ENCODE measurements at places on chromosomes 13 and 19.

DNA sequence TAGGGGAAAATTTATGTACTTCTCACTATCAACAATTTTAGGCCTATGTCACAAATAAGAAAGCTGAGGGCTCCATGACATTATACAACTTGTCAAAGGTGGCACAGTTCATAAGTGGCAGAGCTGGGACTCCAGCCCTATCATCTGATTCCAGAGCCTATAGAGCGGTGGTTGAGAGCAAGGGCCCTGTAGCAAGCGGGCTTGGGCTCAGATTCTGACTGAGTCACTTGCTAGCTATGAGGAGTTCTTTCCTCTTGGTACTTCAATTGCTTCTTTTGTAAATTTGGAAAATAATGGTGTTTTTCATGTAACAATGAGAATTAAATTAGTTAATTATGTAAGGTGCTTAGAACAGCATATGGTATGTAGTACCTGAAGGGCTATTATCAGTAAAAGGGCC, 28.7 kb upstream of the FAM216B start:
- DNase-seq = peak; percentile 67

DNA sequence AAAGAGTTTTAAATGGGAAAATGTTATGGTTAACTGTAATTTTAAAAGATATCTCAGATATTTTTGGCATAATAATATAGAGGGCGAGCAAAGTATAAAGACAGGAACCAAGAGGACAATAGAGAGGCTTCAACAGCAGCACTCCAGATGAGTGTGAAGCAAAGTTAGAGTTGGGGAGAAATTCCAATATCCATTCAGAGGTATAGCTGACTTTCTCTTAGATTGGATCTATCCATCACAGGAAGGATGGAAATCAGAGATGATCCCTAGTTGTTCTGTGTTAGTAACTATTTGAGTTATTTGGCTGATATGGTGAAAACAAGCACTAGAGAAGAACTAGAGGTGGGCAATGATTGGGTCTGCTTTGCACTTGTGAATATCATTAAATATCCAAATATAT, 786.0 kb upstream of the KLHL1 start:
- no peak for DNase-seq

DNA sequence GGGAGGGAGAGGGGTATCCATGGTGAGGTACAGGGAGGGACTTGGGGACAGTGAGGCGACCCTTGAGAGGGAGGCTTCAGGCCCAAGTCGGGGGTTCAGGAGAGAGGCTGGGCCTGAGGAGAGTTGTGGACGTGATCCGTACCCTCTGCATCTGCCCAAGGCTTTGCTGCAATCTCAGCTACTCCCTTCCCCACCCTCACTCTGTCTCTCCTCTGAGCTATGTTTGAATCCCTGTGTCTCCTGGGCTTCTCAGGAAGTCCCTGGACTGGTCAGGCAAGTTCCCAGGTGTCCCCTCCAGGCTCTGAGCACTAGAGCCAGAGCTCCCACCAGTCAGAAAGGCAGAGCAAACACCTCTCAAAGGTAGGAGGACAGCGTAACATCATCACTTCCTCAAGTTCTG, 1.8 kb downstream of the LIN37 start:
- DNase-seq = no peak

DNA sequence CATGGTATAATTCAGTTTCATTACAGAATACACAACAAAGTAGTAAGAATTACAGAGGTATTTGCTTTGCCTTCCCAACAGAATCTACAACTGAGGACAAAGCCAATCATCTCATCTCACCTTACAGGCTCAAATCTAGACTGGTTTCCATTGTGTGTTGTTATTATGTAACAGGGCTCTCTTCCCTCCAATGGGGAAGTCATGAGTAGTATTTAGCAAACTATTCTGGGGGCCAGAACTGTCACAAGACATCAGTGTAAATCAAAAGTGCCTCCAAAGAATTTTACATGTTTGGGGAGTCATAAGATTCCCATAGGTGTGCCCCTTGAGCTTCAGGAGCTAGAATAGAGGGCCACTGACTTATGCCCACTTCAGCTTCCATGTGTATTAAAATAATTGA, 187.0 kb upstream of the EDNRB start:
- DNase-seq = no peak

DNA sequence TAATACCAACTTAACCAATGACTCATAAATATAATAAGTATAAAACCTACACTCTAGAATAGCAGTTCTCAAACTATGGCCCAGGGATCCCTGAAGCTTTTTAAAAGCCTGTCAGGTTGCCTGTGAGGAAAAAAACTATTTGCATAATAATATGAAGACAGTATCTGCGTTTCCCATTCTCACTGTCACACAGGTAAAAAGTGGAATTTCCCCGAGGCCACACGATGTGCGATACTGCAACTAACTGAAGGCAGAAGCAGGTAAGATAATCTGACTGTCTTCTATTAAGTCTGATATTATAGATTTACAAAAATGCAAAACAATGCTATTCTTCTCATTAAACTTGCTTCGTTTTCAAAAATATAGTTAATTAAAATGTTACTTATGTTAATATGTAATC, 52.5 kb upstream of the EEF1AKMT1 start:
- DNase-seq = no peak

DNA sequence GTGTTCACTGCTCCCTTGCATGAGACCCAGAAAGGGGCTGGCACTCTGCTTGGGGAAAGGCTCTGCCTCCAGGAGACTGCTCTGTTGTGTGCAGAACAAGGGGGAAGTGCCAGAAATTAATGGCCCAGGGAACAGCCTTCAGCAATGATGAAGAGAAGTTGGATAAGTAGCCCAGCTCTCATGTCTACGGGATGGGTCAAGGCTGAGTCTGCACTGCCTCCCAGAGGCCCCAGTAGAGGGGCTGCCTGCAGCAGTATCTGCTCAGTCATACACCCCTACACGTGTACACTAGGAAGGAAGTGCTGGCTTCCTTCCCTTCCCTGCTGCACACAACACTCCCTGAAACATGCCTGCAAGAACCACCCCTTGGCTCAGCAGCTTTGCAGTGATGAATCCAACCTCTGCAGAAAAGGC, 54.6 kb upstream of the URI1 start:
- DNase-seq = no peak

DNA sequence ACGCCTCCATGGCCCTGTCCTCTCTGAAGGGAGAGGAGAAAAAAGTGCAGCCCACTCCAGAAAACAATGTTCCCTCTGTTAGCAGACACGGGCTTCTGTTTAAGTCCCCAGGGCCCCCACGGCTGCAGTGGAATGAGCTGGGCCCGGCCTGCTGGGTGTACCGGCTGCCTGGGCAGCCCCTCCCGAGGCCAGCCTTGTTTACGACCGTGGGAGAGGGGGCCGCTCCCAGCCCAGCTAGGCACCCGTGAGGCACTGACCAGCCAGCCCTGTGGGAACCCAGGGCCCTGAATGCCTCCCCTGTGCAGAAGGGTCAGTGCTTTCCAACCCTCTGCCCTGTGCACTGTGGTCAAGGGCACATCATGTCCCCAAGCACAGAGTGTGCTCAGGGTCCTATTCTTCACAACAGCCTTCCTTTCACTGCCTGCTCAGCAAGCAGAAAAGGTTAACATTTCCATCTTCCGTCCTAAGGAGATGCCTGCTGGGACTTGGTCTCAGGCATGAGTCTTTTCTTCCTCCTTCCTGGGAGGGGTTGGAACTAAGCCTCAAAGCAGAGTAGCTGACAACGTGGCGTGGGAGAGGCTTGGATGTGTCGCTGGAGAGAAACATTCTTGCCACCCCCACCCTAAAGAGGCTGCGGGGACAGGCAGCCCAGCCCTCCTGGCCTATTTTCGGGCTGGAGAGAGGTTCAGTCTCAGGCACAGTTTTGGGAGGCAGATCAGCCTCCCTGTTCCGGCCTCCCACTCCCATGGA, 90.1 kb downstream of the RGCC start:
- DNase-seq = no peak

DNA sequence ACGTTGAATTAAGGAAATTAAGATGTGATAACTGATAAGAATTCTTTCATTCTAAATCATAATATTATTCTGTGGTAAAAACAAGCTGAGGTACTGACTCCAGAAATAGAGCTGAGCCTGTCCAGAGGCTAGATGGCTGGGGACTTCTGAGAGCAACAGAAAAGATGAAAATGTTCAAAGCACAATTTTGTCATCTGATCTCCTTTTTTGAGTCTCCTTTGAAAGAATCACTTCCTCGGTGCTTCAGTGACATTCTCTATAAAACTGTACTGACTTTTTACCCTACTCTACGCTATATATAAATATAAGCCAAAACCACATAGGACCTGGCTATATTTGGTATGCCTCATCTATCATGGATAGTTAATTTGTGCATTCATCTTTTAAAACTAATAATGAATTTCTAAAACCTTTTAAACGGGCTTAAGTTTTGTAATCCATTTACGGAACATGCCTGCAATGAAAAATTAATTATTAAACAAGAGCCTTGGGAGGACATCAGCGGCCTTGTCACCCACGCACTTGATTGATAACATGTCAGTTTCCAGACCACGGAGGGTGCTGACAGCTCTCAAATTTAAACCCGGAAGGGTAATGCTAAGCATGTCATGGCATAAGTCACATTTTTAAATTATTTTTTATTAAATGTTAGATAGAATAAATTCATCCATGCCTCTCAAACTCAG, 235.5 kb downstream of the PCDH9 start:
- no peak for DNase-seq

GRCh38 chr19:28313633-28314032, 899.3 kb downstream of the UQCRFS1 start:
- no peak for DNase-seq

DNA sequence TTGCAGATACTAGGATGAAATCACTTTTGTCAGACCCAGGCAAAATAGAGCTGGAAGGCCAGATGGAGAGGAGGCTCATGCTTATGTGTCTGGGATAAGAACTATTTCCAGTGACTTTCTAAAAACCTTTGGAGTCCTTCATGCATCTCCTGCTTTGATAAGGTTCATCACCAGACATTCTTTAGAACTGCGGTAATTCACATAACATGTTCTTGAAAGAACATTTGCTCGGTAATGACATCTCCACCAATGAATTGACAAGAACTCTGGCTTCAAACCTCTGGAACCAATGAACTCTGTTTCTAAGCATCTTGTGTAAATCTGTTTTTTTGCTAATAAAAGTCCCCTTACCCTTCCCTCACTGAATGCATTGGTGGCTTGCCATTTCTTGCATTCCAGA, 112.0 kb upstream of the KL start:
- DNase-seq = no peak

- no peak for DNase-seq
These were observed 23.5 kb downstream of the CDADC1 start for GRCh38 chr13:49271264-49271663.

DNA sequence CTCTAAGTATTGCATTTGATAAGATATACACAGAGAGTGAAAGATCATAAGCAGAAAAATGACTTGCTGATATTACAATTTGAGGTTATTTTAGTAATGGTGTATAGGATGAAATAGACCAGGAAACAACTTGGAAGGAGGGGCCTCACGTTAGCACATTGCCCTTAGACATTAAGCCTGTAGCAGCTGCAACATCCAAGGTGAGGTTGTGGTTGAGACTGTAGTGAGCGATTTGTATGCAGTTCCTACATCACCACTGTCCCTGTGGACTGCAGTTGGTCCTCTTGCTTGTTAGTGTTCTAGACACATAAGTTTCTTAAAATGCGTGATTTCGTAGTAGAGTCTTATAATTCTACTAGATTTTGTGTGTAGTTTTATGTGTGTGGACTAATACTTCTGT, 311.3 kb downstream of the ATP8A2 start:
- no peak for DNase-seq

DNA sequence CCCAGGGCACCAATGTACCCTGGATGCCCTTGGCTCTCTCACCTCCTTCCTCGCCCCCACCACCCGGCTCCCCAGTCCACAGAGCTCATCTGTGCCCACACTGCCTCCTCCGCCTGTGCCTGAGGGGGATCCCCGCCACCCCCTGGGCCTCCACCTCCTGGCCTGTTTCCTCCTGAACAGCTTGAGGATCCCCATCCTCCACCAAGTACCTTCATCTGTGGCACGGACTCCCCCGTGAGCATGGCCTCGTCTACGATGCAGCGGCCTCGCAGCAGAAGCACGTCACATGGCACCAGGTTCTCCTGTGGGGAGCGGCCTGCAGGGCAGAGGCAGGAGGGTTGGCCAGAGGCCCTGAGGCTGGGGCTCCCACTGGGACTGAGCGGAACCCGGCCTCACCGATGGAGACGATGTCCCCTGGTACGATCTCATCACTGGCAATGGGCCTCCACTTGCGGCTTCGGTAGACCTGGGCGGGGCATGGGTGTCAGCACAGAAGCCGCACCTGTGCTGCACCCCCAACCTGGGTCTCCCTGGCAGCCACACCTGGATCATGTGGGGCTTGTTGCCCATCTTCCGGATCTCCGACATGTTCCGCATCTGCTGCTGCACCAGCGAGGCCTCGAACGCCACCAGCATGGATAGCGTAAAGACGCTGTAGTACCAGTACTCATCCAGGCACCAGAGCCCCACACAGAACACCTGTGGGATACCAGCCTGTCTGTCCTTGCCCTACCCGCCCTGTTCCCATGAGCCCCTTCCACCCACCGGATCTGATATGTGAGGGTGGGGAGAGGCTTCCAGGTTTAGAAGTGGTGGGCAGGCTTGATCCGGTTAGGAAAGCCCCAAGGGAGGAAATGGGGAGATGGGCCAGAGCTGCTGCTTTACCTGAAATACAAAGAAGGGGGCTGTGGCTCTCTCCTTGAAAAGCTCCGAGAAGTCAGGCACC, 6.8 kb downstream of the ATP13A1 start:
- no peak for DNase-seq

DNA sequence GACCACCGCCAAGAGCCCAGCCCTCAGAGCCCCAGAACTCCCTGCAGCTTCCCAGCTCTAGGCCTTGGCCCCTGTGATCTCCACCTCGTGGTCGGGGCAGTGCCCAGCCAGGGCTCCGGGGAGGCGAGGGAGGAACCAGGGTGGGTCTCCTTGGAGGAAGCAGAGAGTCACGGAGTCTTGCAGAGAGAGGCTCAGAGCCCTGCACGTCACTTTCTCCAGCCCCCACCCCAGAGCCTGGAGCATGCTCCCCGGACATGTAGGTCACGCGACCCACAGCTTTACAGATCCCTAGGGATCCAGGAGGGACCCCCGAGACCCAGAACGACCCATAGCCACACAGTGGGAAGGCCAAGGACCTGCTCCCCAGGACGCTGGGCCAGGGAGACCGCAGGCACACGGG, 11.9 kb downstream of the GADD45B start:
- no peak for DNase-seq

DNA sequence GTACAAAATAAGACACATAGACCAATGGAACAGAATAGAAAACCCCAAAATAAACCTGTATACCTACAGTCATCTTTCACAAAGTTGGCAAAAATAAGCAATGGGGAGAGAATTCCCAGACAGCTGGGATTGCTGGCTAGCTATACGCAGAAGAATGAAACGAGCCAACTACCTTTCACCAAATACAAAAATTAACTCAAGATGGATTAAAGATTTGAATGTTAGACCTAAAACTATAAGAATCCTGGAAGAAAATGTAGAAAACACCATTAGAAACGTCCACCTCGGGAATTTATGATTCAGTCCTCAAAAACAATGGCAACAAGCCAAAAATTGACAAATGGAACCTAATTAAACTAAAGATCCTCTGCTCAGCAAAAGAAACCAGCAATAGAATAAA, 408.1 kb upstream of the SLITRK1 start:
- DNase-seq = no peak

GRCh38 chr19:14096272-14096992, 5.9 kb upstream of the SAMD1 start:
- DNase-seq = no peak
